ENCODE measurements at places on chromosomes 13 and 19.

DNA sequence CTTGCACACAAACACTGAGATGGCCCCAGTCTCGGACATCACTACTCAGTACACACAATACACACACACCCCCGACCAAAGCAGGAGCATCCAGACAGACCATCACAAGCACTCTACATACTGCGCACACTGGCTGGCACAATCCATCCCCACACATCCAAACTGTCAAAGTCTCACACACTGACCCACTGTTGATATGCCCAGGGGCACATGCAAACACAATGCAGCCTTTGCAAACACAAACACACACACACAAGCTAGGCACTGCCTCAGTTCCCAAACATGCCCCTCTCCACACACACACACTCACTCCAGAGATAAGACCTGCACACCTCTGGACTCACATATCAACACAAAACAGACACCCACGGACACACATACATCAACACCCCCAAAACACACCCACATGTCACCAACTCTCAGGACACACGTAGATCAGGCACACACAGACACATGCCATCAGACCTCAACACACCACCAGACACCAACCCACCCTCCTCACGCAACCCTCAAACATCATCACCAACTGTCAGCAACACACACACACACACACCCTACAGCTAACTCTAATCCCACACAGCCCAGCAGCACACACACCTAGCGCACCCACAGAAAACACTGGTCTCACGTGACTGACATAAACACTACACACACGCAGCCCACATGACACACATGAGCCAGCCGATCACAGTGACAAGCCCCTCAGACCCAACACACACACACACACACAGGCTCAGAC, 1.9 kb downstream of the BBC3 start:
- DNase-seq: peak; percentile 17

GRCh38 chr13:113937527-113938180, 36.2 kb downstream of the C13orf46 start:
- no peak for DNase-seq

- DNase-seq: no peak
Measured at GRCh38 chr13:59545007-59545406, 618.7 kb downstream of the DIAPH3 start.

DNA sequence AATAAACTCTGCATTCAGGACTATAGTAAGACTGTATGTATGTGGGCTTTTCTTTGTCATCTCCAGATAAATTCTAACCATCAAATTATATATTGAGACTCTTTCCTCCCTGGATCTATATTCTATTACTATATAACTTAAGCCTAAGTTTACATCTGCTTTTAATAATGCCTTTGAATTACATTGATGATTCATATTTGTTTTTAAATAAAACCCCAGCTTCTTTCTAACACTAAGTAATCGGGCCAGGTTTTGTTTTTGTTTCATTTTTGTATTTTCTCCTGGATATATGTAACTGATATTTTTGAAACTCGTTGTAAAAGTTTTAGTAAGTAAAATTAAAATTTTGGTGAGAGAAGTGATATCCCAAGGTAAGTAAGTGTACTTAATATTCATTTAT, 1599.1 kb downstream of the PCDH9 start:
- DNase-seq: no peak

GRCh38 chr13:51794964-51795363, 9.0 kb downstream of the DHRS12 start:
- DNase-seq: no peak

DNA sequence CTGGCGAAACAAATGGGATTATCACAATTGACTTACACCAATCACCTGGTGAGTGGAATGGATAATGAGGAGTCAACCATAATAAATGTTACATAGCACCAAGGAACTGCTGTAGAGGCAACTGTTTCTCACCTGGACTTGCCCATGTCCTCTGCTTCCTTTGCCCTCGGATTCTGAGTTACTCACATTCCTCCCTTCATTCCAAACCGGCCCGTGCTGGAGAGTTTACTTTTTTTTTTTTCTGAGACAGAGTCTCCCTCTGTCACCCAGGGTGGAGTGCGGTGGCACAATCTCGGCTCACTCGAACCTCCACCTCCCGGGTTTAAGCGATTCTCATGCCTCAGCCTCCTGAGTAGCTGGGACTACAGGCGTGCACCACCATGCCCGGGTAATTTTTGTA, 41.5 kb upstream of the TSC22D1 start:
- DNase-seq: no peak

DNA sequence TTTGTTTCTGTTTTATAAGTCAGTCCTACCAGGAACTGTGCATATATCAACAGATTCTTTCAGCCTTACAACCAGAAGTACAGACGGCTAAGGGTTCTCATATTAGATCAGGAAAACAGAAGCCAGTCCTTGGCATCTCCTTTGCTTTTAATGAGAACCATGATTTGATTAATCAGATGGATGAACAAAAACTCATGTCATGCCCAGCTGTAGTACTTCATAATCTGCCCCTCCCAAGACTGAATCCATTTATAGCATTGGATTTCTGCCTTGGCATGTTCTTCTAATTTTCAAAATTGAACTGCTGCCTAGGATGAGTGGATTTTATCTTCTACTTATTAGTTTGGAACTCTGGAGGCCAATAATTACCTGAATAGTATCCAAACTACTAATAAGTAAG, 617.2 kb downstream of the SLITRK5 start:
- no peak for DNase-seq

- no peak for DNase-seq
Measured at GRCh38 chr13:28273919-28274318, 135.6 kb downstream of the PAN3 start.

DNA sequence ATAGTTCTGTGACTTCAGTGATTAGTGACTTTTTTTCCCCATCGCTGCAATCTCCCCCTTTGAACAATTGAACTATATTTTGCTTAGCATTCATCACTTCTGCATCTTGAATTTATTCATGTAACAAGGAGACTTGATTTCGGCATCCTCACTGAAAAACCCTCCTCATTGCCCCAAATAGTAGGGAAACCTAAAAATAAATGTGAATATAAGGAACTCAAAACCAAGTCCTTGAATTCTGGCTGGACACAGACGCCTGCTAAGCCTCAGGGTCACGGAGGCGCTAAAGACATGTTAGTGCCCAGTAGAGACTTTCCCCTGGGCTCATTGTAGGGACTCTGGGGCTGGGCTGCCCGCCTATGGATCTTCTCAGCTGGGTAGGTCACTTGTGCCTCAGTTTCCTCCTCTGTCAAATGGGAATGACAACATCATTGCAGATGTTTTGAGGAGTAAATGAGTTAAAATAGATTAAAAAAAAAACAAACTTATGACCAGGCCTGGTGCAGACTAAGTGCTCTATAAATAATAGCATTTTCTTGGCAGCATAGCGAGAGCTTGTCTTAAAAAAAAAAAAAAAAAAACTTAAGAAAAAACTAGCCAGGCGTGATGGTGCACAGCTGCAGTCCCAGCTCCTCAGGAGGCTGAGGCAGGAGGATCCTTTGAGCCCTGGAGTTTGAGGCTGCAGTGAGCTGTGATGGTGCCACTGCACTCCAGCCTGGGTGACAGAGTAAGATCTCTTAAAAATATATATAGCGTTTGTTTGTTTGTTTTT, 1.8 kb upstream of the ADGRE5 start:
- no peak for DNase-seq

- no peak for DNase-seq
Measured at GRCh38 chr19:19341026-19341425, 20.4 kb downstream of the MAU2 start.

DNA sequence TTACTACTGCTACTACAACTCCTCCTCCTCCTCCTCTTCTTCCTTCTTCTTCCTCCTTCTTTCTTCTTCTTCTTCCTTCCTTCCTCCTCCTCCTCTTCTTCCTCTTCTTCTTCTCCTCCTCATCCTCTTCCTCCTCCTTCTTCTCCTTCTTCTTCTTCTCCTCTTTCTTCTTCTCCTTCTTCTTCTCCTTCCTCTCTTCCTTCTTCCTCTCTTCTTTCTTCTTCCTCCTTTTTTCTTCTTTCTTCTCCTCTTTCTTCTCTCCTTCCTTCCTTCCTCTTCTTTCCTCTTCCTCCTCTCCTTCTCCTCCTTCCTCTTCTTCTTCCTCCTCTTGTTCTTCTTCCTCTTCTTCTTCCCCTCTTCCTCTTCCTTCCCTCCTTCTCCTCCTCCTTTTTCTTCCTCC, 94.7 kb upstream of the MYO16 start:
- no peak for DNase-seq

DNA sequence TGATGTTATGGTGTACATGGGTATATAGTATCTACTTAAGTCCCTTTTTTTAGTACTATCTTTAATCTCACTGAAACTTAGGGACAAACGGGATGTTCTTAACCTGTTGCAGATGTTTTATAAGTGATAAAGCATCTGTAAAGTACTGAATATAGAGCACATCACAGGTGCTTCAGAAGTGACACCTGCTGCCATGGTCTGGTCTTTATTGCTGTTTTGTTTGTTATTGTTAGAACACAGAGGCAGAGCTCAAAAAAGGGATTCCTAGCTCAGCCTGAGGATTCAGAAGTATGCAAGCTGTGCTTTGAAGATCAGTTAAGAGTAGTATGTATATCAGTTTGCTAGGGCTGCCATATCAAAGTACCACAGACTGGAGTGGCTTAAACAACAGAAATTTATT, 219.5 kb downstream of the DCT start:
- no peak for DNase-seq

DNA sequence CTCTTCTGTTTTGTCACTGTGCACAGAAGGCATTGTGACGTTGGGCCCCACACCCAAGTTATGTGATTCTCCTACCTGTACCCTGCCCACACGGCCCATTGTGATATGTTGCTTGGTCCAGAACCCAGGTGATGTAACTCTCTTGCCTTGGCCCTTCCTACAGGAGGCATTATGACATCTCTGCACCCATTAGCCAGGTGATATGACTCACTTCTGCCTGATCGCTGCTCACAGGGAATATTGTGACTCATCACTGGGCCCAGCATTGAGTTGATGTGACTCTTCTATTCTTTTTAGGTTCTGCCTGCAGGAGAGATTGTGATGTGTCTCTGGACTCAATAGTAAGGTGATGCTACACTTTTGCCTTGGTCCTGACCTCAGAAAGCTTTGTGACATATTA, 65.4 kb upstream of the ZNF91 start:
- no peak for DNase-seq

DNA sequence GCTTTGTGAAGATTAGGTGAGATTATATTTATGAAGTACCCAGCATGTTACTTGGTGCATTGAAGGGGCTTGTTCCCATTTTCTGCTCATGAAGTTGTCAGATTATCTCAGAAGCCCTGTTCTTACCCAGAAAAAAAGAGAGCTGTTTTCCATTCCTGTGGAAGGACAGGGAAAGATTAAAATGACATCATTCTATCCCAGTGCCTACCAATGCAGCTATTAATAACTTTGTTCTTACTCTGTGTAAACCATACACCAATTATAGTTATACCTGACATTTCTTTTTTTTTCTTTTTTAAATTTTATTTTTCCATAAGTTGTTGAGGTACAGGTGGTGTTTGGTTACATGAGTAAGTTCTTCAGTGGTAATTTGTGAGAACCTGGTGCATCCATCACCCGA, 18.6 kb downstream of the ZNF507 start:
- no peak for DNase-seq

- DNase-seq: no peak
Measured at GRCh38 chr13:26262156-26262555, 8.2 kb downstream of the CDK8 start.

GRCh38 chr13:74979703-74980102, 502.3 kb downstream of the TBC1D4 start:
- no peak for DNase-seq

DNA sequence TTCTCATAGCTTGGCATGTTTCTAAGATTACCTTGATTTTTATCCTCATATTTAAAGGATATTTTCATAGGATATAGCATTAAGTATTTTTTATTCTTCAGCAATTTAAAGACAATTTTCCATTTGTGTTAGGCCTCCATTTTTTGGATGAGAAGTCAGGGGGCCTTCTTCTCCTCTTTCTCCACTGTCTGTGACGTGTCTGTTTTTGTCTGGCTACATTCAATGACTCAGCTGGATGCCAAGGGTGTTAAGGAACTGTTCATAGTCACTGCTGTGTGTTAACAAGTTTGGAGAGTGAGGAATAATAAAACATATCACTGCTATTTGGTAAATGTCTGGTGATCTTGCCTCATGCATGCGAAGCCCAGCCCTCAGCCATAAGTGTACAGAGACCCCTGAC, 36.4 kb downstream of the ZNF582 start:
- DNase-seq: no peak

GRCh38 chr13:21637296-21637695, 33.3 kb upstream of the MICU2 start:
- DNase-seq: no peak

GRCh38 chr19:42529248-42529764, 1.0 kb upstream of the CEACAM1 start:
- DNase-seq: peak; percentile 43

- DNase-seq: no peak
Measured at GRCh38 chr13:48949566-48950500, 25.9 kb upstream of the FNDC3A start.

DNA sequence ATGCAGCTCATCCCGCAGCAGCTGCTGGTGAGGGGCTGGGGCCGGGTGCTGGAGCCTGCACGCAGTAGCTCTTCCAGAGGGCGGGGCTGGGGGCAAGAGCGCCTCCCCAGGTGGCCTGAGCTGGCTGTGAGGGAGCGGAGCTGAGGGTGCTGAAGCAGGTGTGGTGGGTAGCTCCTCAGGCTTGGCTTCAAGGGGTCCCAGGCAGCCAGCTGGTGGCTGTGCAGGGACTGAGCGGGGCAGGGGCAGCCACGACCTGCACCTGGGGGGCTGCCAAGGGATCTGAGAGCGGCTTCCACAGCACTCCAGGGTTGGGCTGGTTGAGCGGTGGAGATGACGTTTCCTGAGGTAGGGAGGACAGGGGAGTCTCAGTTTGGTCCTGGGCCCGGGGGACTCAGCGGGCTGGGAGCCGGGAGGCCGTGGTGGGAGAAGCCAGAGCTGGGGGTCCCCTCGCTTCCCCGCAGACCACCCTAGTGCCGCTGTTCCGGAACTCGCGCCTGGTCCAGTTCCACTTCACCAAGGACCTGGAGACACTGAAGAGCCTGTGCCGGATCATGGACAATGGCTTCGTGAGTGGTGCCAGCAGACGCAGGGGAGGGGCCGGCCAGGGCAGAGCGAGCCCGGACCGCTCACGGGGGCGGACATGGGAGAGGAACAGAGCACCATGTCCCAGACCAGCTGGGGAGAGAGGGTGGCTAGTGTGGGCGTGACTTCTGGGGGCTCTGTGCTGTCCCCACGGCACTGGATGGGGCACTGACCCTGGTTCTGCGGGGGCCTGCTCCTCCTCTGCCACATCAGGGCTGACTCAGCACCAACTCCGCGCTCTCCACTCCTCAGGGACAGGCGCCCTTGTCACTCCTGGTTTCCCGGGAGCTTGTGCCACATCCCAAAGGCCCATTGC, 7.4 kb downstream of the PTOV1 start:
- DNase-seq: no peak

GRCh38 chr19:53004242-53004641, 9.5 kb upstream of the ERVV-1 start:
- DNase-seq: no peak

GRCh38 chr19:17652627-17653026, 35.5 kb downstream of the UNC13A start:
- DNase-seq: no peak

DNA sequence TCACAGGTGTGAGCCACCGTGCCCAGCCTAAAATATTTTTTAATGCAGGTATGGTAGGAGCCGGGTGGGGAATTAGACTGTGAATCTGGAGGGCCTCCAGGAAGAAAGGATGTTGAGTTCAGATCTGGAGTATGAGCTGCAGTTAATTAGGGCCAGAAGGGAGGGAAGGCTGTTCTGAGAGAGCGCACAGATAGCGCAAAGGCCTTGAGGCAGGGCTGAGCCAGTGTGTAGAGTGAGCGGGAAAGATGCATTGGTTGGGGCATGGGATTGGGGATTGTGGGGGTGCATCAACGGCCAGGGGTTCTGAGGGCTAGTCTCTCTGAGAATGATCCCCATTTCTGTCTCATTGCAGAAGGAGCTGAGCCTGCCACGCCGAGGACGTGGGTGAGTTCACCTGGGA, 9.7 kb downstream of the MAST3 start:
- no peak for DNase-seq

Measured in effector memory CD4-positive, alpha-beta T cell (primary cell).